ENCODE measurements at places on chromosomes 3 and 15.
A peak's percentile ranks its signal among the peaks of the same experiment; 100 is the strongest.

- DNase-seq = peak; percentile 82
Measured at GRCh38 chr3:27312044-27312668, 57.0 kb downstream of the NEK10 start.

DNA sequence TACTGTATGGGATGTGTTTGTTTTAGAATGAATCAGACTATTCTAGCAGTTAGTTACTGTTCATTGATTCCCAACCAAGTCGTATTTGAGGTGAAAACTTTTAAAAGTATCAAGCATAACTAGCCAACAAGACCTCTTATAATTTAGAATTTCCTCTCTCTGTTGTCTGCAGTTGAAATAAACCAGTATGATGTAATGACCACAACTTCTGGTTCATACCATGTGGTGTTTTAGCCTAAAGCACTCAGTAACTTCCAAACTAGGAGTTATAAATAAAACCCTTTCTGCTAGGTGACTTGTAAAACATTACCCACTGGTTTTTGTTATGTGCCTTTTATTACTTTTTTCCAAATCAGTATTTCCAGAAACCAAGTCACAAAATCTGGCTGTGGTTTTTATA is 19.8 kb upstream of the P2RY12 start:
- peak; percentile 2 for DNase-seq

DNA sequence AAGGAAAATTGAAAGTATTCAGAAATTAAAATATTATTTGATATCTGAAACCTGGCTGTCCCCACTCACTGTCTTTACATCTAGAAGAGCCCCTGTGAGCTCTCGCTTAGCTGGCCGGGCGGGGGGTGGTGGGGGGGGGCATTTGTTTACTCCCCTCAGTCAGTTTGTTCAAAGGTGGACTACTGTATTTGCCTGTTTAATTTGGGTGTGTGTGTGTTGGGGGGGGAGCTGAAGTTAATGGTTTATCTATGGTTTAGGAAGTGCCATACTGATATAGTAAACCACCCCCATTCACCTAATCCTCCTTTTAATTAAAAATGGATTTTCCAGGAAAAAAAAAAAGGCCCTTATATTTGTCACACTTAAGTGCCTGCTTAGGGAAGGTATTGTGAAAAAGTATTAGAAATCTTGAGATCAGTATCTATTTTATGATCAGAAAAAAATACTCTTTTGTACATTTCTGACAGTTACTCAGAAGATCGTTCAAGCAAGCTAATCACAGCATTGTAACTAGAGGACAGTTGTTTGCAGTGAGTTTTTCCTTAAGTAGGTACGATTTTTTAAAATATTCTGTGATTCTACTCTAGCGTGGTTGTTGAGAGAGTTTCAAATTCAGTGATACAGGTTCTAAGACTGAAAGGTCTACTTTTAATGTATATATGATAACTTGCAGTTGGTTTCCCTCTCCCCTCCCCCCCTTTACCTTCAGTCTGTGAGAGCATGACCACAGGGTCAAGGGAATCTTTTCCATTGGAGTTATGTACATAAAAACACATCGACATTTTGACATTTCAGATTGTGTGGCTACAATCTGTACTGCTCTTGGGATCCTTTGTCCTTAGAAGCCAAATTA is 8.5 kb downstream of the NR2F2 start:
- DNase-seq = peak; percentile 81

DNA sequence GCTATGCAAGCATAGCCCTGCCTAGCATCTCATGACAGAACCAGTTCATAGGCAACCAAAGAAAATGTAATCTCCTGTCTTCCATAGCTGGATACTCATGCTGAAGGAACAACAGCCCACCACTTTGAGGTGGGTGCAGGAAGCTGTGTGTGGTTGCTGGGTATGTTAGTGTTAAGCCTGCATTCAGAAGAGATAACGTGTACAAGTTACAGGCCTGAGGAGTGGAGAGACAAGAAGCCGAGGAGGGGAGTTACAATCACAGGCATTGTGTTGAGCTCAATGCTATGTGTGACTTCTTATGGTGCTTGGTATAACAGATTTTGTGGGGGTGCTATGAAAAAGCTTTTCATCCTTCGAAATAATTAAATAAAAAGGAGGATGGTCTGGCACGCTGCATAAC is 42.8 kb upstream of the SECISBP2L start:
- no peak for DNase-seq

DNA sequence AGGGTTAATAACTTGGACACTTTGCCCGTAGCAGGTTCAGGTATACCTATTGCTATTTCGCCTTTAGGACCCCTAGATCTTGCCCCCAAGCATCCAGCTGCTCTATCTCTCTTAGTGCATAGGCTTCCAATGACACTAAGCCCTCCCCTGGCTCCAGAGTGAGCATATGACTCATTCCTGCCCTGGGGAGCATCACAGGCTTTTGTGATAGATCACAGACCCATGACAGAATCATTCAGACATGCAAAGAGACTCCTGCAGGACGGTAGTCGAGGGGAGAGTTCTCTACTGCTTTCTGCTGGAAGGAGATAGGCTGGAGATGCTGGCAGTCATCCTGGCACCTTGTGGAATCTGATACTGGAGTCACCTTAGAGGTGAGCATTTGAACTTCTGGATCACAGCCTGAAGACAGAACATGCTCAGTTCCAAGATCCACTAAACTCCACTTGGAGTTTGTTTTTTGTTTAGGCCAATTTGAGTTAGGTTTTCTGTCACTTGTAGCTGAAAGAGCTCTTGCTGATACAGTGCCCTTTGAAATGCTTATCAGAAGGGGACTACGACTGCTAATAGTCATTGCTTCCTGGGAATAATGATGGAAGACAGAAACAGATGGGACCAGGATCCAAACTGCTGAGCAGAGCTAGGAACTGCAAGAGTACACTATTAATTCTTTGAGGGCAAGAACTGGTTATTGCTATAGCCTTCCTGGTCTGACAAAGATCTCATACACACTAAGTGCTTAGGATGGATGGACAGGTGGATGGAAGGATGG is 11.0 kb downstream of the LYSMD2 start:
- DNase-seq = peak; percentile 37

DNA sequence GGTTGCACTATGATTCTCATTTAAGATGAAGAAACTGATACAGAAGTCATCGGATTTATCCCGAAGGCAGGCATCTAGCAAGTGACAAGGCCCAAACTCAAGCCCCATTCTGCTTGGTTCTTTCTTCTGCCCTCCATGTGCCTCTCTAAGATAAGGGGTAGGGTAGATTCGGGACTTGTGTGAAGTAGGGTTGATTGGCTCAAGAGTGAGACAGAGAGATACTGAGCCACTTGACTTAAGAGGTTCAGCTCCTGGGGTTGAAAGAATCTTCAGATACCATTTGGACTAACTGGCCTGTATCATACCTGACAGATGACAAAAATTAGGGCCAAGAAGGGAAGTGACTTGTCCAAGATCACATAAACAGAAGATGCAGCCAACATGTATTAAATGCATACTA is 891 bp downstream of the RFT1 start:
- peak; percentile 85 for DNase-seq

DNA sequence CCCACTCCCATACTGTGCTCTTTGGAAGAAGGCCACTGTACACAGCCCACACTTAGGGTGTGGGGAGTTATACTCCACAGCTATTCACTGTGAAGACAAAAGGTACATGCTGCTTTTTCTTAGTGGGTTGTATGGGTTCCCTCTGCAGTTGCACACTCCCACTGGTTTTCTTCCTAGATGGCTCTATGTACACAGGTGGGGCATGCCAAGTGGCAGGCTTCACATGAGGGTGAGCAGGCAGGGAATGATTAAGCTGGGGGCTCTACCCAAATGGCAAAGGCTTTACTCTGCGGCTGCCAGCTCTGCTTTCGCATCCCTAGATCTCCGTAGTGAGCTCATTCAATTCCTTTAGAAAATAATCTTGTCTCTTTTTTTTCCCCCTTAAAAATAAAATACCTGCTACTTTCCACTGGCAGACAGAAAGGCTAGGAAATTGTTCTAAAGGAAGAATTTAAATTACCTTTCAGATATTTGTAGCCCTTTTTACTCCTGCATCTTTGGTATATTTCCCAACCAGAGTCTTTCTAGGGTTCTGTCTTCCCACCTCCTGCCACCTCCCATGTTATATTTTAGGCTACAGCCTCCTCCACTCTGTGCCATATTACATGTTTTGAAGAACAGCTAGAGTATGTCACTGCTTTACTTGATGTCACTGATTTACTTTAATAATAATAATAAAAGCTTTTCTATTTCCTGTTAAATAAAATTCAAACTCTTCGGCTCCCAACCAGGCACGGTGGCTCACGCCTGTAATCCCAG is 8.2 kb downstream of the LARP6 start:
- DNase-seq = no peak

DNA sequence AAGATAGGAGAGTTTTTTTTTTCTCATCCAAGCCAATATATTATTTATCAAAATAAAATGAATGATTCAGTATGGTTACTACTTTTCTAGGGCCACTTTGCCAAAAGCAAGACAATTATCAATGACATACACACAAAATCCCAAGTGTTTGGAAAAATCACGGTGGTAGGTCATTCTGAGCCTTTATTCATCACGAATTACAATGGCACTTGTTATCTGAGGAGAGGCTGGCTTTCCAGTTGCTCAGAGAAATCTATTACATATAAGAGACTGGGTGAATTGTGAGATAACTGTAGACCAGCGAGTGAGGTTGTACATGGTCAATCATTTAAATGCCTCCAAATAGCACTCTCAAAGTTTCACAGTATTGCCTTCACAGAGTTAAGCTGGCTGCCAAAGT is 20.4 kb upstream of the FGF12 start:
- no peak for DNase-seq

GRCh38 chr3:182138393-182138792 is 426.7 kb downstream of the SOX2 start:
- no peak for DNase-seq

- peak; percentile 50 for DNase-seq
Measured at GRCh38 chr3:114178770-114179368, at the start of gene DRD3. TSS of gene DRD3 (minus strand) at chr3:114179052. CDS start at chr3:114171992, 7,060 bp downstream.

GRCh38 chr3:45608885-45609284 is 14.3 kb downstream of the LIMD1 start:
- DNase-seq = no peak

DNA sequence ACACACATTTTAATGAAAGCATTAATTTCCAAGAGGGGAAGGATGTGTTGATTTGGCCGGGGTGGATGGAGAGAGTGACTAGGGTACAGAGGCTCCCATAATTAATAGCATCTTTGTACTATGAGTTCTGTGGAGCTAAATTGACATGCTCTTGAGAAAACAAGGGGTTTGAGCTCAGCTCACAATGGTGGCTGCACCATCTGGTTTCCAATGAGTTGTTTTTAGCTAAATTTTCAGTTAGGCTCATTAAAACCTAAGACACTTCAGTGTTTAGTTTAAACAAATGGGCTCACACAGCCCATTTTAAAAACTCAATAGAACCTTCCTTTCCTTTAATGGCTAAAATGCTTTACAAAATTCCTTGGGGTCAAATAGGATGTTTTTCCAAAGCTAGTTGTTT is 199.7 kb downstream of the TNIK start:
- no peak for DNase-seq

DNA sequence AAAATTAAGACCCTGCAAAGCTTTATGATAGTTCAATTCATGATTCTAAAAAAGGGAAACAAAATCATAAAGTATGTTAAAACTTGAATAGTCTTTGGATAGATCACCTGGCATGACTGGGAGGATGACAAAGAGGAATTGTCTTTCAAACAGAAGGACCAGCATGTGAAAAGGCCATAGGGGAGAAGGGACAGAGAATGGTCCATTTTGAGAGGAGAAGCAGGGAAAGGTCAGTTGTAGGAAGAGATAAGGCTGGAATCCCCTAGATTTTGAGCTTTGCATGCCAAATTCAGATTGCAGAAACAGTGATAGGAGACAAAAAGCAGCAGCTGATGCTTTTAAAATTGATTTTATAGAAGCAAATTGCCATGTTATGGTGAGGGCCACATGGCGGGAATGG is 12.7 kb downstream of the PROS1 start:
- no peak for DNase-seq

DNA sequence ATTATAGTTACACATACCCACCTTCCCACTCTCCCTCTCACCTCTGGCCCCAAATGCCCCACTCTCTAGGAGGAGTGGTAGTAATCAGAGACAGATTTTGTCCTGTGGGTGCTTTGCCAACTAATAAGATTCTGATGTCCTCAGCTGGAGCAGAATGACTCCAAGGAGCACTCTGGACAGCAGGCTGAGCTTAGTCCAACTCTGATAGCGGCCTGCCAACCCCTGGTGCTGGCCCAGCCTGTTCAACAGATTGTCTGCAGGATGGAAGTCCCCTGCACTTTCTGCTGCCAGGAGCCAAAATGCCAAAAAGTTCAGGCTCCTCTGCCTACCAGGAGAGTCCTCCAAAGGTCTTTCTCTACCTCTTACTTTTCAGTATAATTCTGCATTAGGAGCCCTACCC is 160.5 kb upstream of the UMPS start:
- DNase-seq = no peak

- no peak for DNase-seq
Measured at GRCh38 chr15:26640601-26641000, 132.3 kb downstream of the GABRB3 start.

- DNase-seq = no peak
Measured at GRCh38 chr3:63639806-63640205, 12.7 kb upstream of the SNTN start.

DNA sequence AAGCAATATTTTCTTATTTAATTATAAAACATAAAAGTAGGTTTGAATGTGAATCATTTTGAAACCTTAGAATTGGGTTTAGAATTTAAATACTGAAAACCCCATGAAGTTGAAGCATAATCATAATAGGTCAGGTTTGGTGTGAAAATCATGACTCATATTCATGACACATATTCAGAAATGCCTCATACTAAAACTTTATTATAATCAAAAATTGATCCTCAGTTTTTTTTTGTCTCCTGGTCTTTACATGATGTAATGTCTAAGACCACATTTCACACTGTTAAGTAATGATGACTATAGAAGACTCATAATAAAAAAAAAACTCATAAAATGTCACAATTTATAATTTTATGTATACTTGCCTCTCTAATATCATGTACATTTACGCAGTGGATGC is 190.4 kb downstream of the FOXP1 start:
- DNase-seq = no peak

GRCh38 chr15:101429646-101430045 is 59.9 kb downstream of the PCSK6 start:
- DNase-seq = no peak

DNA sequence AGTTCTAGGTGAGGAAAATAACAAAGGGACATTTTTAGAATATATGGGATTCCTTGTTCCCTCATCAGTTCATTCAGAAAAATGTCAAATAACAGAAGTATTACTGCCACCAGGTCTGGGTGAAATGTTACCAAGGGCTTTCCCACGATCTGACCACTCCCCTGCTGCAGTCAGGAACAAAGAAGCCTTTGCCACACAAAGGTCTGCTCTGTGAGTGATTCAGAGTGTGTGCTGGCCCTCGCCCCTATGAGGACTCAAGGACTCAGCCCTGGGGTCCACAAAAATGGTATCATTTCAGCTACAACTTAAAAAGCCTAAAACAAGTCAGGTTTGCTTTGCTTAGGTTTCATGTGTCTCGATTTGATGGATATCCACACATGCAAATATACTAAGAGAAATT is 5.0 kb downstream of the MKRN3 start:
- no peak for DNase-seq

- DNase-seq = no peak
Measured at GRCh38 chr15:100009372-100009771, 276.1 kb upstream of the LYSMD4 start.

GRCh38 chr15:51103330-51103729 is 8.6 kb upstream of the TNFAIP8L3 start:
- no peak for DNase-seq

- DNase-seq = no peak
Measured at GRCh38 chr3:53525765-53526703, 31.6 kb downstream of the CACNA1D start.
